Fibroblast of the aortic adventitia (primary cell): ENCODE measurements at places on chromosomes 12 and 14.

DNA sequence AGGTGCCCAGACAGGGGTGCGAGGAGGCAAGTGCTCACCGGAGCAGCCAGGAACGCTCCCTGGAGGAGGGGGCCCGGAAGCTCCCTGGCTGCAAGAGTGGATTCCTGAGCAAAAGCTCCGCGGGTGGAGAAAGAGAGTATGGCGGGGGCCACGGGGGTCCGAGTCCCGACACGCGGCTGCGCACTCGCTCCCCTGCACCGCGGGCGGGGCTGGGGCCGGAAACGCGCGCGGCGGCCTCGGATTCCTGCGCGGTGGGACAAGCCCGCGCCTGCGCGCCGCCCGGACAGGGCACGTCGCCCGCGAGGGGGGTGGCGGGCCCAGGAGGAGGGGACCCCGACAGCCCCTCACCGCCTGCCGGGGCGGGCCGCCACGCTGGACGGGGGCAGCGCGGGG, 27.8 kb upstream of the GPR132 start:
- peak; percentile 42 for DNase-seq

DNA sequence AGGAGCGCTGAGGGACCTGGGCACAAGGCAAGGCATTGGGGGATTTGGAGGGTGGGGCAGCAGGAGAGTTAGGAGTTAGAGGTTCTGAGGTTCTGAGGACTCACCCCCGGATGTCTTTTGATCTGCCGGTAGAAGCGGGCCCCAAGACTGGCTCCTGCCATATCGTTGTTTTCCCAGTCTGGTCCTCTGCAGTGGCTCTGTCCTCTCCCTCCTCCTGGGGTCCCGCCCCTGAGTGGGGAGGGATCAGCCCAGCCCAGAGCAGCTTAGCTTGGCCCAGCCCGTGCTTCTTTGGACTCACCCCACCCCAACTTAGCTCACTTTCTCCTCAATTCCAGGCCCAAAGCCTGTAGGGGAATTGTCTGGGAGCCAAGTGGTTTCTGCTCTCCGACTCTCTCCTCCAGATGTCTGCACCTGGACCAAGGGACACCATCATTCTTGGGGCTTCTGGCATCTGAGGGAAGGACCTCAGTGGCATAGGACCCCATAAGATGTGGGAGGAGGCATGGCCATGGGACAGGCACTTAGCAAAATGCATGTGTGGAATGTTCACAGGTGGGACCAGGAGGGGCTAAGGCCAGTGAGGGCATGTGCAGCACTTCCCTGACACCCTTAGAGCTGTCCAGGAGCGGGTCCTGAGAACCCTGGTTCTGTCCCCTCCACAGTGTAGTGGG, 7.5 kb downstream of the SHMT2 start:
- DNase-seq = peak; percentile 66

GRCh38 chr14:55976655-55977054, 141.6 kb upstream of the PELI2 start:
- DNase-seq = peak; percentile 17

DNA sequence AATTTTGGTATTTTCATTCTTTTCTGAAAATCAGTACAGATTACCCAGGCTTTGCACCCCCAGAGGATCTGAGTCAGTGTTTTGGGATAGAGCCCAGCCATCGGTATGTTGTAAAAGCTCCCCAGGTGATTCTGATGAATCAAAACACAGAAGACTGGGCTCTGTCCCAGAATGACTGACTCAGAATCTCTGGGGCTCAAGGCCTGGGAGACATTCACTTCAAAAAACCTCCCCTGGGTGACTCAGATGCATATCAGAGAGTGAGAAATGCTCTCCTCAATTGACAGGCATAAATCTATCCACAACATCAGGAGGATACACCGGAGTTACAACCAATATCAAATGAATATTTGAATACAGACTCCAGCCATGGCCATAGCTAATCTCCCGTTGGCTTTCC, 32.6 kb downstream of the SLC35F4 start:
- peak; percentile 96 for DNase-seq

- no peak for DNase-seq
These were observed 498.5 kb downstream of the NELL2 start for GRCh38 chr12:44377443-44378187.

DNA sequence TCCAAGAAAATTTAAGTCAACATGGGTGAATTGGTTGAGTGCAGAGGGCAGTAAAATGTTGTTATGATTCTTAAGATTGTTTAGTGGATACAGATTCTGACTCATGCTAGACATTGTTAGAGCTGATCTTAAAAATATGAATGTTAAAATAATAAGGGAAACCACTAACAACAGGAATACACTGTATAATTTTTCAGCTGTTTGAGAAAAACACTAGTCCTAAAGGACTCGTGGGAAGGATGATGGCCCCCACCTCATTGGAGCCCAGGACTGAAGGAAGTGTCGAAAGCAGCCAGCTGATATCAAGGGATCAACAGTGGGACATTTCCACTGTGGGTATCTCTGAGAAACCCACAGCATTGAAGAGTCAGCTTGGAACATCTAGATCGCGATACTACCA, 82.9 kb upstream of the SCAF11 start:
- no peak for DNase-seq

GRCh38 chr12:54998958-54999510, 14.5 kb upstream of the TESPA1 start:
- DNase-seq = no peak

GRCh38 chr14:79734151-79734550, 477.2 kb downstream of the DIO2 start:
- no peak for DNase-seq

DNA sequence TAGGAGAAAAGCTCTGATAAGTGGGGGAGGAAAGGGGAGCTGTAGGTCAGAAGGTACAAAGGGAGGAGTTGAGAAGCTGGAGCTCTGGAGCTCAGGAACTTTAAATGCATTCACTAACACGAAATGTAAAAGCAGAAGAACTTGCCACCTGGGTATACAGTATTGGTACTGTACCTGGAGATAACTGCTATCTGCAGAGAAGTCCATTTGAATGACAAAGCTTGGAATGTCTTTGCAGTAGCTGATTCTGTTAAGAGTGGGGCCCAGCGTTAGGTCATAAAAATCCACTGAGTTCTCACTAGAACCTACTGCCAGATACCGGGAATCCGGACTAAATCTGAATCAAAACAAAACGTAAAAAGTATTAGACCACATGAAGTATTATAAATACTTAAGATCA, 55.6 kb downstream of the ZC3H14 start:
- no peak for DNase-seq

- DNase-seq = peak; percentile 84
These were observed 218.8 kb downstream of the DAD1 start for GRCh38 chr14:22370084-22370847.

GRCh38 chr12:115000038-115000437, 316.1 kb upstream of the TBX3 start:
- DNase-seq = peak; percentile 31

DNA sequence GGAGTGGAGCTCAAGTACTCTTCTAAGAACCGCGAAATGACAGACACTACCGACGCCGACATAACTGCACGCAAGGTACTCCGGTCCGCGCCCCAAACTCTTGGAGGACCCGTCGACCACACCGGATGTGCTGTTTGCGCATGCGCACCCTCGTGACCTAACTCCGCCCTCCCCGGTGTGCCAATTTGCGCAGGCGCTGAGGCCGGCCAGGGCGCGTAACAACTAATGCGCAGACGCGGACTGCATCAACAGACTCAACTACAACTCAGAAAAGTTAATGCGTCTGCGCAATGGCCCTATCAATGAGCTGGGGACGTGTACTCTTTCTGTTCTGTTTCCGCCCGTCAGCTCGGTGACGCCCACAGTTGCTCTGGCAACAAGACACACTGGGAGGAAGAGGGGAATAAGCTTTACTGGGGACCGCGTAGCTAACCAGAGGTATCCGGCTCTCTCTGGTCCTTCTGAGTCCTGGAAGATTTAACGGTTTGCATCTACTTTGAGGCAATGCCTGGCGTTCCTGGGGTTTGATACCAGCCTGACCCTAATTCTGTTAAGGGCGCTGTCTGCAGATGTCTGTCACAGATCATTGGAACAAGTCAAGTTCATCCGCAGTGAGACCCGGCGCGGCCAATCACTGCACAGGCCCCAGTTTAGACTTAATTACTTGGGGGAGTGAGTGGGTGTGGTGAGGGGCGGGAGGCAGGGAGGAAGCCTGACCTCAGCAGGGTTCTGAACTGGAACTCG, at the start of gene DAD1:
Gene DAD1 (minus strand): TSS at position 129 of the 744 bp plus-strand sequence. CDS start 67 bp downstream, at position 62.
- DNase-seq = peak; percentile 100

GRCh38 chr12:113200021-113200797, 14.7 kb downstream of the RITA1 start:
- DNase-seq = no peak

GRCh38 chr14:94867946-94868771, 98.2 kb upstream of the GSC start:
- DNase-seq = no peak

GRCh38 chr12:91275321-91275720, 92.7 kb upstream of the DCN start:
- DNase-seq = no peak

- no peak for DNase-seq
These were observed 8.6 kb downstream of the DDN start for GRCh38 chr12:48990552-48990951.

DNA sequence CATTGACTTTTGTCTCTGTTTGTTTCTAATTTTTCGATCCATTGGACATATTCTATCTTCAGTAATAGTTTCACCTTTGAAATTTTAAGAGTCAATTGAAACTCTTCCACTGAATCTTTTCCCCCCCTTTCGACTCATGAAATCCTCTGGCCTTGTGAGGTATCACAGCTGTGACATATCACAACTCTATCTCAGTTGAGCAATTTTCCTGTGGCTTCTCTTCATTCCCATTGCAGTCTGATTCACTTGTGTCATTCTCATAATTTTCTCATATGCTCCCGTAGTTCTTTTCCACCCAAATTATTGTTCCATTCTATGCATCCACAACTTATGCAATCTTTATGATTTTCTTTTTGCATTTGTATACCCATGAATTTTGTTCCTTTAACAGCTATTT, 261.6 kb downstream of the DACT1 start:
- DNase-seq = peak; percentile 87

GRCh38 chr12:117733549-117733805, 235.3 kb downstream of the KSR2 start:
- no peak for DNase-seq

- no peak for DNase-seq
These were observed 17.7 kb upstream of the TEAD4 start for GRCh38 chr12:2941524-2941923.

DNA sequence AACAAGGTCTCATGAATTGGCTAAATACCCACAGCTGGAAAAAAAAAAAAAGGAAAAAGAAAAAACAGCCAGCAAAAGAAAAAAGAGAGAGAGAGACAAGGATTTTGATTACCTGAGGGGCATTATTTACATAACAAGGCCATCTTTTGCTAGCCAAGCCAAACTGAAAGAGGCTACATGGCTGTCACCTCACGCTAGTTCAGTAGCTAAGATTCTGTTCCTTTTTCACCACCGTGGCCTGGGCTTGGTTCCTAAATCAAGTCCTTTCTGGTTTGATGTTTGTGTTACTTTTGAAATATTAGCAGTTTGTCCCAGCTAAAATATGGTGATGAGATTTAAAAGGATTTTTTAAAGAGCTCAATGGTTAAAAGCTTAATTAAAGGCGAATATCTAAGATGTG, 2.0 kb upstream of the SDS start:
- DNase-seq = no peak

DNA sequence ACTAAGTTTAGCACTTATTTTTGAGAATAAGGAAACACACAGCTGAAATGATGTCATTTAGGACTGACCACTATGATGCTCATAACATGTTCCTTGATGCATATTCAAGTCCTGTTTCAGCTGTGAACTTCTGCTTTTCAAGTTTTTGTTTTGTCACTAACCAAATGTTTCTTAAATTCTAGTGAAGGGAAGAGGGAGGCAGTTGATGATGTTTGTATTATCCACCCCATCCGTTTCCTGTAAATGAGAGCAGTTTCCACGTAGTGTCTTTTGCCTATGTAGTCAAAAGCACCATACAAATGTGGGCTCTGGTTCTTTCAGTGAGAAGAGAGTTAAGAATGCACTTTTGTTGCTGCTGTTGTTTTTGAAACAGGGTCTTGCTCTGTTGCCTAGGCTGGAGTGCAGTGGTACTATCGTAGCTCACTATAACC, 491.8 kb downstream of the PCNX1 start:
- peak; percentile 15 for DNase-seq

GRCh38 chr14:101077481-101078074, 174.1 kb upstream of the RTL1 start:
- no peak for DNase-seq

DNA sequence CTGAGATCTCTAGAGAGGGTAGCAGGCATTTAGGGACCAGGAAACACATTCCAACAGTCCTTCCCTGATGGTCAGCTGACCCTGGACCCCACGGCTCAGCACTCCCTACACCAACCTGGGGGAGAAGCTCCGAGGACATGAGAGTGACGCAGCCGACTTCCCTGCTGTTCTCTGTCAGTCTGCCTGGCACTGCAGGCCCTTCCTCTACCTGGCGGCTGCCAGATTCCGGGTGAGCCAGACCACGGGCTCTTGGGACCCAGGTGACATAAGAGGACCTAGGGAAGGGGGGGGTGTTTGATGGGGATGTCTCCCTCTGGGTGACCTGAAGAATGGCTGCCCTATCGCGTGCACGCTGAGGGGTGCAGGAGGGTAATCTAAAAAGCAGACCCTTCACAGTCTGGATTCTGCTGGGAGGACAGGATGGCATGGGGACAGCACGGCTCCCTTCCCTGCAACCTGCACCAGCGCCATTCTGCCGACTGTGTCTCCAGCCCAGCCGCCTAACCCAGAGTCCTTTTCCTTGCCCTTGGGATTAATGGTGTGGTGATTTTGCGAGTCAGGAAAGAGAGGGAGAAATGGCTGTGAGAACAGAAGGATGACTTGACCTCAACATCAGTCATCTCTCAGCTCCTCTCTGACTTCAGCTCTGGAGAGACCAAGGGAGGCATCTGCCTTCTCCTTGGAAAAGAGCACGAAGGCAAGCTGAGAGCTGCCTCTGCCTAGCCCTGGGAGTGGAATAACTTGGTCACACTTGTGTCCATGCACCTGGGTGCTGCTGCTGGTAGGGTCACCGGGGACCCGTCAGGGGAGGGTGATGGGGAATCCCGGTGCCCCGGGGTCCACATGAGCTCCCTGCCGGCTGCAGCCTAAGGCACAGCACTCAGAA, 158.5 kb downstream of the CALM1 start:
- no peak for DNase-seq

GRCh38 chr14:106681161-106681560, 1154.8 kb downstream of the TMEM121 start:
- DNase-seq = no peak
